ENCODE measurements at places on chromosomes 5 and 9.

- H3K4me3 ChIP-seq = no peak overlapping the region
- DNase-seq = peak; percentile 31
- no peaks in the 10 kb centered on the region for H3K27me3 ChIP-seq
Measured at GRCh38 chr9:114238891-114239875, 83.7 kb upstream of the ORM1 start.

DNA sequence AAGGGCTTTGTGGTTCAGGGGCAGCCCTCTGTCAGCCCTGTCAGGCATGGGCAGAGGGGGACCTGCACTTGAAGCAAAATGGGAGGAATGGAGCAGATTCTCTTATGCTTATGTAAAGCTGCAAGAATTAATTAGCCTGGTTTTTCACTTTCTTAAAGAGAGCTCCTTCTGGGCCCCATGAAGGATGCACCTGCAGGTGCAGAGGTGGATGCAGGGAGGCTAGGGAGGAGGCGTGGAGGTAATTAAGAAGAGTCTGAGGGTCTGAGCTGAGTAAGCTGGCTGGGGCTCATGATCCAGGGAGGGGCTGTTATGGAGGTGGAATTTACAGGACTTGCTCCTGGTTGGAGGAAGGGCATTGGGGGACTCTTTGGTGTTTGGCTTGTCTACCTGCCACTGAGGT is 22.0 kb downstream of the NSG2 start:
- no peak for DNase-seq
- H3K4me1 ChIP-seq = no peaks in the 10 kb centered on the region
- no peaks in the 10 kb centered on the region for H3K27me3 ChIP-seq
- no peaks in the 10 kb centered on the region for H3K36me3 ChIP-seq
- H3K4me3 ChIP-seq = no peak overlapping the region
- no peak overlapping the region for H3K27ac ChIP-seq

GRCh38 chr9:84374516-84374915 is 34.0 kb upstream of the SLC28A3 start:
- no peaks in the 10 kb centered on the region for H3K36me3 ChIP-seq
- H3K4me3 ChIP-seq = no peak overlapping the region
- peak overlapping the region; percentile 80 for H3K27ac ChIP-seq

DNA sequence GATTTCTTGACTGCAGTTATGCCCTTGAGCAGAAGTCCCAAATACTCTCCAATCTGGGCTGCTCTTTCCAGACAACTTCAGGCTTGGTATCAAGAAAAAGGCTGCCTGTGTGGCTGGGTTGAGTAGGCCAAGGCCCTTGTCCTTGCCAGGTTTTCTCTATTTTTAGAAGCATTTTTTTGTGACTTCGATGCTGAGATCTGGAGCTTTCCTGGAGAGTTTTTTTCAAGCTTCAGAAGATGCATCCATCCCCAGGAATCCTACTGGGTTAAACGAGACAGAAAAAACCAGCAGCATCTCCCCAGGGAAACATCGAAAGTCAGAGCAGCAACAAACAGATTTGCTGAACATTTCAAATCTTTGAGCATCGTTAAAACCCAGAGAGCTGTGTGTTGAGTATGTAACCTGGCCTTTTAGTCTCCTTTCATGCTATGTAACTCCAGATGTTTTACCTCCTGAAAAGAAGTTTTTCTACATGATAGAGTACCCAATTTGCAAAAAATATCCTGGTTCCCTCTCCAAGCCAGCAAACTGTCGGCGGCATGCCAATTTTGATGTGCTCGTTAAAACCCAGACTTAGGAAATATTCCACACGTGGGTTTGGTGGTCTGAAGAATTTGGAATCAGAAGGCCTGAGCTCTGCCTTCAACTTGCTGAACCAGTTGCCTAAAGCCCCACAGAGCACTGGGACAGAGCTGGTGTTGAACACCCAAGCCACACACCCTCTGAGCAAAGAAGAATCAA is 98.1 kb upstream of the ALDH1B1 start:
- DNase-seq = no peak
- no peaks in the 10 kb centered on the region for H3K4me1 ChIP-seq
- H3K27me3 ChIP-seq = no peaks in the 10 kb centered on the region
- no peak overlapping the region for H3K27ac ChIP-seq

GRCh38 chr5:67814569-67815311 is 400.8 kb upstream of the PIK3R1 start:
- H3K4me1 ChIP-seq = no peaks in the 10 kb centered on the region
- no peak for DNase-seq
- no peak overlapping the region for H3K4me3 ChIP-seq
- H3K36me3 ChIP-seq = no peaks in the 10 kb centered on the region

DNA sequence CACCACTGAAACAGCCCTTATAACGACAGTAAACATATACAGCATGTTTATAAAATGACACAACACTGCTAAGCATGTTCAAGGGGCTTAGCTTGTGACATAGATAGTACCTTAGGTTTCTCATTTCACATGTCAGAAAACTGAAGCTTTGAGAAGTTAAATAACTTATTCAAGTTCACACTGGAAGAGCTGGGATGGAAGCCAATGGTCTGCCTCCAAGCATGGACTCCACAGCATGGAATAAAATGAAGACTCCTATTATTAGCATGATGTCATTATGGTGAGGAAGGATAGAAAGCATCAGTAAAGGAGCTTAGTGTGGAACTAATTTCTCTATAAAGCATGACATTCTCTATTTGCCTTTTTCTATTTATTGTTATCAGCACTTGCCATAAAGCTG is 316.7 kb downstream of the PLK2 start:
- no peaks in the 10 kb centered on the region for H3K36me3 ChIP-seq
- peaks cover 4% of the 10 kb centered on the region for H3K27me3 ChIP-seq
- no peak overlapping the region for H3K27ac ChIP-seq
- H3K4me1 ChIP-seq = no peaks in the 10 kb centered on the region
- DNase-seq = no peak
- H3K4me3 ChIP-seq = no peak overlapping the region
